AG04449 (cell line): ENCODE measurements at places on chromosomes 3 and 15.

DNA sequence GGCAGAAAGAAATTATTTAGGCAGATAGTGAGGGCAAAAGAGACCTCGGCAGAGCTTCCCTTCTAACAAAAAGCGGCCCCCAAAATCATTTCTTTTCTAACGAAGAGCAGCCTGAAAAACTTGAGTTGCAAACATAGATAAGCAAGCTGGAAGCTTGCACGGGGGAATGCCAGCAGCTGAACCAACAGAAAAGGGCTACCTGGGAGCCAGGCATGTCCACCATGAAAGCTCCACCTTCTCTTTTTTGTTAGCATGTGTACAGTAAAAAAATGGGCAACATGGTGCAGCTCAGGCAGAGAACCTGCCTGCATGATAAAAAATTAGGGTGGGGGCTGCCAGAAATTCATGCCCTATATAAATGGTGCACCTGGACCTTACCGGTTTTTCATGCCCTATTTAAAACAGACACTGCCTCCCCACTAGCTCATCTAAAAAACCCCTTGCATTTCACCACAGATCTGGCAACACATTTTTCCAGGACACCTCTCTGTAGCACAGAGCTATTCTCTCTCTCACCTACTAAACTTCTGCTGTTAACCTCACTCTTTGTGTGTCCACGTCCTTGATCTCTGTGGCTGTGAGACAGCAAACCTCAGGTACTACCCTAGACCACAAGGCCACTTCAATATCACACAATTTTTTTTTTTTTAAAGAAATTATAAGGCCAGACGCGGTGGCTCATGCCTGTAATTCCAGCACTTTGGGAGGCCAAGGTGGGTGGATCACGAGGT, 18.7 kb downstream of the SLC33A1 start:
- DNase-seq: no peak

GRCh38 chr3:150370999-150371398, 37.1 kb upstream of the TSC22D2 start:
- DNase-seq: no peak

- no peak for DNase-seq
Observed at GRCh38 chr3:151404316-151404715, 19.8 kb upstream of the P2RY12 start.

DNA sequence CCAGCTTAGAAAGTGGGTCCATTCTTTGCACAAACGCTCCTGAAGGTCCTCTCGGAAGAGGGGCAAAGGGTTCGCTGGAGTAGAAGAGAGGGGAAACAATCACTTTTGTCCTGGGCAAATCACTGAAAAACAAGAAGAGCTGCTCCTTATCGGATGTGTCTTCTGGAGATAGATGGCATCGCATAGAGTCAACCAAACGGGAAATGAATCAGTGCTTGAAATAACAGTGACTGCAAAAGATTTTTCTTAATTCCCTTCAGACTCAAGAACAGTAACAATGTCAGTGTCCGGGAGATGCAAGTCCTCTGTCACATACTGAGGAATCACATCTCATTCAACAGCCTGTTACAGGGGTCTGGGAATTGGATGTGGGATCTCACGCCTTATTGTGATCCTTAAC, 78.8 kb upstream of the PCSK6 start:
- no peak for DNase-seq

- DNase-seq: no peak
Observed at GRCh38 chr15:27868828-27869404, 230.2 kb downstream of the OCA2 start.

- DNase-seq: no peak
Observed at GRCh38 chr3:194686816-194687637, 1.3 kb downstream of the FAM43A start.
